CMK (cell line): ENCODE measurements at places on chromosomes 2 and 18.

DNA sequence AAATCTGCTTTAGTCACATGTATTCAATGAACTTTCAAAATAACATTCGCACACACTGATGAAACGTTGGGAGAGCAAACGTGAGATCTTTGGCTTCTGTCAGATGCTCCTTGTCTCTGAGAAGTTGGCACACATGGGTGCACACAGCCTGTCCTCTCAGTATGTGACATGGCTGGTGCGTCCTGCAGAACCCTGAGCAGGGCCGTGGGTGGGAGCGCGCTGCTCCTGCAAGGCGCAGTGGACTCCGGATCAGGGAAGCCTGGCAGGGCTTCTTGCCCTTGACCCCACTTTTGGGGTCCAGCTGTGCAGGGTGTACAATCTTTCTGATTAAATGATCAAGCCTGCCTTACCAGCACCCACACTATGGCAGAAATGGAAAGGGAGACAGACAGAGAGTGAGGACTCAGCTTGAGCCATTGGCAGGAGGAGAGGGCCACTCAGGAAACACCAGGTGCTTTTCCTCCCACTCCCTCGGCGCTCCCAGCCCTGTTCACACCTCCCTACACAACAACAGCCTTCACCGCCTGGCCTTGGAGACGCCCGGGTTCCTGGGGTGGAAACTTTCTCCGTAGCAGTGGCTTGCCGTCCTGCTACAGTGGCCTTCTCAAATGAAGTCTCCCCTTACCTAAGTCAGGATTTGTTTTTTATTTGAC, 108.4 kb upstream of the SNTG2 start:
- DNase-seq: no peak

DNA sequence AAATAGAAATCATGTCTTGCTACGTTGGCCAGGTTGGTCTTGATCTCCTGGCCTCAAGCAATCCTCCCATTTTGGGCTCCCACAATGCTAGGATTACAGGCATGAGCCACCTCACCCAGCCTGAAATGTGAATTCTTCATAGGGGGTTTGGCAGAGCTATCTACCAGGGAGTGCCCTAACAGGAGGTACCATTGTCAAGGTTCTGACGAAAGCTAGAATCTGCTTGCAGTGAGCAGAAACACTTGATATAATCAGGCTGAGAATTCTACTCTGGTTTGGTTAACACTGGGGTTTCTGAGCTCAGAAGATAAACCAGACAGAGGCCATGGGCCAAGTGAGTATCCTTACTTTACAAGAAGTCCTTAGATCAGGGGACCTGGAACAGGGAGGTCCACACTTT, 7.2 kb upstream of the LAMA3 start:
- DNase-seq: no peak

DNA sequence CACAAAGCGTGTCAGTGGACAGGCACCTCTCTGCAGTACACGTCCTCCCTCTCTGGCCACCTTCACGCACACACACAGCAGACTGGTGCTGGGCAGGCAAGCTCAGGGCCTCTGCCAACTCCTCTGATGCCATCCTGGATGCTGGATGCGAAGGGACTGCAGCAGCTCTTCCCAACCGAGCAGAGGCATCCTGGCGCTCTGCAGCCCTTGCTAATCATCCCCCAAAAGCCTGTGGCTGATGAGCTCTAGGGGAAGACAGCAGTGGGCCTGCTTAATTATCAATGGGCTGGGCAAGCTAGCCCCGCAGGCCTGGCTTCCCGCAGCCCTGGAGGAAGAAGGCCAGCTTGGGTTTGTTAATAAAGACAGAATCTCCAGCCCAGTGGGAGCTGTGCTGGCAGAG, 71.3 kb upstream of the TEX51 start:
- no peak for DNase-seq

DNA sequence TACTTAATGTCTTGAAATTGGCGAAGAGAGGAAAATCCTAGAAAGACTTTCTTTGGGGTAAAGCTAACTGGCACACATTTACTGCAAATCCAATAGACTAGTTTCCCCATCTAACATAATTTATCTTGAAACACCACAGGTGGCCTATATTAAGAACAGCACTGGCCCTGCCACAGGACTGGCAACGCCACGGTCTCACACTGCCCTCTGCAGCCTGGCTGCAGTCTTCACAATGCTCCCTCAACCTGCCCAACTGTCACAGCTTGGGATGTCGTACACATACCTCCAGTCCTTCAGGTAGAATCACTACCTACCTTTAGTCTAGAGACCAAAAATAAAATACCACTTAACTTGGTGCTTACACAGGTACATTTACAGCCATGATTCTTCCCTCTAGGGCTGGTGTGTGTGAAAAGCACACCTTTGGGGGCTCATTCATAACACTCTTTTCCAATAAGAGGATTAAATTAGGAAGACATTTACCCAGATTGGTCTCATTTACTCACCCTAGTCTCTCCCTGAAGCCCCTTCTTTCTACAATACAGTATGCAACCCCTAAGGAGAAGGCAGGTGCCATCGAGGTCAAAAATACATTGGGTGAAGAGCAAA, 222.2 kb downstream of the C1D start:
- DNase-seq: peak; percentile 9

- DNase-seq: no peak
Observed at GRCh38 chr2:231761735-231762134, 19.3 kb downstream of the PDE6D start.

DNA sequence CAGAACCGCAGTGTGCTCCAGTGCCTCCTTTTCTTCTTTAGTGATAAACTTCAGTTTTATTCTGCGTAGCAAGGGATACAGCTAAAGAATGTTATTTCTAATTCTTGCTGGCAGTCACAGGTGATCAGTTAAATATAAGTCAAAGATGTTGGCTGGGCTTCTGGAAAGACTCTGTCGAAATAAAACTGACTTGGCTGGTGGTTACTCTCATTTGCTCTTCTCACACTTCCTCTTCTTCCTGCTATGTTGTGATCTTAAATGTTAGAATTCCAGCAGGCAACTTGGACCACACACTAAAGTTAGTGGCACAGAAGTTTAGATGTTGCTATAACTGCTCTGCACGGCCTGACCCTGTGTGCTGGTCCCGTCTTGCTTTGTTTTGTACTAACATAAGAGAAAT, 278.6 kb downstream of the CDH19 start:
- DNase-seq: no peak

DNA sequence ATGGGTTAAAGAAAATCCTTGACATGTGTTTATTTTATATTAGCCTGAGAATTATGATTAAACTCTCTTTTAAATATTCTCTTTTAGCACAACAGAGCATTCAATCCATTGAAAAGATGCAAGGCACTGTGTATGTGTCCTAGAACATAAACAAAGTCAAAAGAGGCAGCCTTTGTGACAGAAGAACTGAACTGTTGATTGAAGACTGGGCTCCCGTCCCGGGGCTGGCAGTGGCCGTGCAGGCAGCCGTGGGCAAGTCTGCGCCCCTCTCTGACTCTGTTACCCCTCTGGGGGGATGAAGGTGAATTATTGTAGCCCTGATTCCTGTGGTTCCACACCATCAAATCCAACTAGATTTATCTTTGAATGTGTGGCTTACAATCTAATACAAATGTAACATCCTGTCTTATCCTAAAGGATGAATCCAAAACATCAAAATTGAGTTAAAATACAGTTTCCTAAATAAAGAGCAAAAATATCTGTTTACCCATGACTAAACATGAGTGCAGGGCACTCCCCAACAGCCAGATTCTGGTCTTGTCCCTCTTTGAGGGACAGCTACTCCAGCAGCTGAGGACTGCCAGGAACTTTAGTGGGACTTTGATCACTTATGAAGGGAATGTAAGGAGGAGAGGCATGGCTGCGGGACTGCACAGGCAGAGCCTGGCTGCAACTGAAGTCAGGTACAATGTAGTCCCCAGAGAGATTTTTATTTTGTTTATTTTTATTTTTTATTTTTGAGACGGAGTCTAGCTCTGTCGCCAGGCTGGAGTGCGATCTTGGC, 37.3 kb upstream of the SH3BP4 start:
- no peak for DNase-seq

GRCh38 chr2:181393472-181393871, 63.7 kb upstream of the ITGA4 start:
- DNase-seq: peak; percentile 64

DNA sequence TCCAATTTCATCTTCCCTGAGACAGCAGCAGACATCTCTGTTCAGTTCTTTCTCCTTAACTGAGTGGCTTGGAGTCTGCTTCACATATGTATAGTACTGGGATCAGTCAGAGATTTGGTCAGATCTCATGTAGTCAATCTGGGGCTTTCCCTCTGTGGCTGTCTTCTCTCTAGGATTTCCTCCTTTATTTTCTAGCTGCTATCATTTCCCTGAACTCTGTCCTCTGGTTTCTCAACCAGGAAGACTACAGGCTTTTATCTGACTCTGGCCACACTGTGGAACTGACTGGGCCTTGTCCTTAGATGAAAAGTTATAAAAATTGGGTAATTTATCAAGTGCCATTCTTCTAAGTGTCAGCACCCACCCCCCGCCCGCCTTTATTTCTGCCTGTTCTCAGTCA, 121.0 kb downstream of the RAPGEF4 start:
- no peak for DNase-seq

GRCh38 chr2:88627856-88628570, 749 bp upstream of the EIF2AK3 start:
- peak; percentile 70 for DNase-seq

DNA sequence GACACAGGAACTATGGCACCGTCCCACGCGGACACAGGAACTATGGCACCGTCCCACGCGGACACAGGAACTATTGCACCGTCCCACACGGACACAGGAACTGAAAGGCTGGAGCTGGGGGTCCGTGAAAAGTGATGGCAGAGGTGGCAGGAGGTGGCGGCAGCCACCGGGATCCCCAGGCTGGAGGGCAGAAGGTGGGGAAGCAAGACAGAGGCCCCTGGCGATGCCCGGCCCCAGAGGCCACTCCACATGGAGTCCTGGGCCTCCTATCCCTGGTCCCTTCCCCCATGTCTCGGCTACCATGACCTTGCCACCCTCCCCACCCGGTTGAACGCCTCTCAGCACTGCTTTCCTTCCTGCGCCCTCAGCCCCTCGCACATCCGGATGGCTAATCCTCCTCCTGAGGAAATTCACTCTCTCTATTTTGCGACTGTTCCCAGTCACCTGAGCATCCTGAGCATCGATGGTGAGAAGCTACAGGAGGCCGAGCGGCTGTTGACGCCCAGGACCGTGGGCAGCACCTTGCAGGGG, 181.4 kb downstream of the TMEM18 start:
- no peak for DNase-seq

- DNase-seq: no peak
Observed at GRCh38 chr2:167908786-167909185, 338.6 kb downstream of the STK39 start.

- DNase-seq: no peak
Observed at GRCh38 chr2:36362291-36362690, 6.7 kb downstream of the CRIM1 start.

- no peak for DNase-seq
Observed at GRCh38 chr2:24950102-24950501, 21.7 kb downstream of the DNAJC27 start.

GRCh38 chr18:36415171-36415570, 117.7 kb downstream of the FHOD3 start:
- DNase-seq: no peak

GRCh38 chr2:234433201-234433600, 63.7 kb downstream of the ARL4C start:
- no peak for DNase-seq

- DNase-seq: no peak
Observed at GRCh38 chr2:172239944-172240590, 137.4 kb upstream of the DLX2 start.

DNA sequence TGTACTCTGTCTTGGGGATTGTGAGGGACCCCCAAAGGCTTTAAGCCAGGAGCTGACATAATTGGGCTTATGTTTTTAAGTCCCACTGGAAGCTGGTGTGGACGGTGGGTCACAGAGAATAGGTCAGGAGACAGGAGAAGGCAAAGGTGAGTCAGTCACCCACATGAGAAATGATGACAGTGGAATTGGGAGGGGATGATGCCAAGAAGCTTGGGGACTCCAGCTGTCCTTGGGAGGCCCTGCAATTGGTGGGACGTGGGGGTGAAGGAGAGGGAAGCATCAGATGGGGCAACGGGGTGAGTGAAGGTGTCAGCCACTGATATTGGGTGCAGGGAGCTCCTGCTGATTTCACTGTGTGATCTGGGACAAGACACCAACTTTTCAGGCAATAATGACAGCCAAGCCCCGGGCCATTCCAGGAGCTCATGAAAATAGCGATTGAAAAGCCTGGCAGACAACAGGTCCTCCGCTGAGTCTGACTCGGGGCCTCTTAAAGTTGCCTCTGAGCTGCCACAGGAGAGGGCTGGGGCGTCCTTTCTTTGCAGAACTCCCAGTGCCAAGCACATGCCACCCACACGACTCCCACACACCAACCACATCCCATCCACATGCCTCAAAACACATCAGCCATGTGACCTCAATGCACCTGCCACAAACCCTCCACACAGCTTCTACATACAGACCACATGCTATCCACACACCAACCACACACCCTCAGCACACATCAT, 13.4 kb downstream of the TNS1 start:
- no peak for DNase-seq

- DNase-seq: no peak
Observed at GRCh38 chr2:63849381-63850203, 7.9 kb downstream of the UGP2 start.

DNA sequence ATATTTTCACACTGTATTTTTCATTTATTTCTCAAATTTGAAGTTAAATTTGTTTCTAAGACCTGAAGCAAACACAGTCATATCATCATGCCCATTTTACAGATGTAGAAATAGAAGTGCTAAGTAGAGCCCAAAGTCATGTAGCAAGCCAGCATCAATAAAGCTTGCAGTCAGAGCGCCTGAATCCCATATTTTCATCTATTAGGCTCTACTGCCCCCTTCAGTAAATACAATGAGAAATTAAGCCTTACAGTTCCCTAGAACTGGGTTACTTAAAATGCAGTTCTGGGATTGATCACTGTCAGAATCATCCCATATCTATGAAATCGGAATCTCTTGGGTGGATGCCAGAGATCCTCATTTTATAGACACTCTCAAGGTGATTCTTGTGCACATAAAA, 419.9 kb downstream of the TGIF1 start:
- DNase-seq: no peak

DNA sequence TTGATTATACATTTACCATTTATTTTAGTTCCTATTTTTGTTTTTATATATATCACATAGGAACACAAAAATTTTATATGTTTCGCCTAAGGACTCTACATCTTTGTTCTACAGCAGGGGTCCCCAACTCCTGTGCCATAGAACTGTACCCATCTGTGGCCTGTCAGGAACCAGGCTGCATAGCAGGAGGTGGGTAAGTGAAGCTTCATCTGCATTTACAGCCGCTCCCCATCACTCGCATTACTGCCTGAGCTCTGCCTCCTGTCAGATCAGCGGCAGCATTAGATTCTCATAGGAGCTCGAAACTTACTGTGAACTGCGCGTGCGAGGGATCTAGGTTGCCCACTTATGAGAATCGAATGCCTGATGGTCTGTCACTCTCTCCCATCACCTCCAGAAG, 25.3 kb downstream of the TRAK2 start:
- no peak for DNase-seq
